ENCODE measurements at places on chromosomes 7 and 10.

DNA sequence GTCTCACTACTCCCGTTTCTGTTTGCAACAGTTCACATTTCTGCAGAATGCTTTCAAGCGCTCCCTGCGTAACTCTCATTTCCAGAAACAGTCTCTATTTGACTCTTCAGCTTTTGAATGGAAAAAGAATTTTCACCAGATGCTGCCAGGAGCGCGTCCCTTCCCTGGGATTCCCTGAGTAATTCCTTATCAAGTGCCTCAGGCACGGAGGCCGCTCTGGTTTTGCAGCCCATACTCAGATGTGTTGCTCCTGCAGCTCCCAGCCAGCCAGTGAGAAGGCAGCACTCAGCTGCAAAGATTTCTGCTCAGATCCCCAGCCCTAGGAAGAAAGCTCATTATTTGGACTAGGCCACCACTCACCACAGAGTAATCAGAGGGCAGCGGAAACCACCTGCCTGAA, 161.1 kb upstream of the CHST15 start:
- no peak for DNase-seq

DNA sequence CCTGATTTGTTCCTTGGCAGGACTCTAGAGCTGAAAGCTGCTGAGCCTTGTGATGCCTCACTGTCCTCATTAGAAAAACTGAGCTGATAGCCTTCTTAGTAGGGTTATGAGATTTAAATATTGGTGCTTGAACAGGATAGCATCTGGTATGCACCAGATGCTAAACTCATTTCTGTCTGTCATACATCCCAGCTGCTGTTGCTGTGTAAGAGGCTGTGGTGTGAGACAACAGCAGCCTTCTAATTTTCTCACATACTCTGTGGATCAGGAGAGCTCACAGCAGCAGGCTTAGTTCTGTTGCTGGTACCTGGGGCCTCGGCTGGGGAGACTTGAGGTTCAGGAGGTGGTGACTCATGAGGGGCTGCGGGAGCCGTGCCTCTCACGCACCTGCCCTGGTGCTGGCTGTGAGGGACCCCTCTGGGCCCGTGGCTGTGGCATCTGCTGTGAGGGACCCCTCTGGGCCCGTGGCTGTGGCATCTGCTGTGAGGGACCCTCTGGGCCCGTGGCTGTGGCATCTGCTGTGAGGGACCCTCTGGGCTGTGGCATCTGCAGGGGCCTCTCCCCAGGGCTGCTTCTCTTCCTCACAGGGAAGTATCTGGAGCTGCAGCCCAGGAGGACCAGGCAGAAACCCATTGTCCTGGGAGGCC, 12.5 kb downstream of the DYNC2I1 start:
- peak; percentile 22 for DNase-seq

GRCh38 chr10:125559210-125559609, 123.8 kb downstream of the TEX36 start:
- peak; percentile 7 for DNase-seq

- DNase-seq: peak; percentile 88
Measured at GRCh38 chr10:123891144-123892071, at the start of gene CPXM2. Gene CPXM2, minus strand, starts transcription at chr10:123891807. Its CDS starts 148 bp downstream, at chr10:123891659.

DNA sequence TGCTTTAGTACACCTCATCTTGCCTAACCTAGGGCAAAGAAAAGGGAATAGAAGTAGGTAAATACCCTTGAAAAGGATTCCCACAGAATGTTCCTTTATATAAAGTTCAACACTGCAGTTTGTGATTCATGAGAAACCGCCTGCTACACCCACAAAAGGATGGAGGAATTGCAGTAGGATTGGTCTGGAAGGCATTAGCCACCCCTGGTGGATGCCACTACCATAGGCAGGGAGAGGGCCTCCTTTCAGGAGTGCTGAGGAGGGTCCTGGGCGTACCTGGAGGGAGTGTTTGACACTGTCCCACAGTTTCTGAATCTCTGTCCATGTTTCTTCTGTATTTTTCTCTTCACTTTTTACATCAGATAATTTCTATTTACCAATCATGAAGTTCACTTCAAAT, 221.8 kb upstream of the TMEM72 start:
- peak; percentile 74 for DNase-seq

All from endodermal cell (in vitro differentiated cells).